ENCODE measurements at places on chromosomes 16 and 17.

- no peak for DNase-seq
These were observed 583 bp upstream of the COX6A2 start for GRCh38 chr16:31428638-31429247.

DNA sequence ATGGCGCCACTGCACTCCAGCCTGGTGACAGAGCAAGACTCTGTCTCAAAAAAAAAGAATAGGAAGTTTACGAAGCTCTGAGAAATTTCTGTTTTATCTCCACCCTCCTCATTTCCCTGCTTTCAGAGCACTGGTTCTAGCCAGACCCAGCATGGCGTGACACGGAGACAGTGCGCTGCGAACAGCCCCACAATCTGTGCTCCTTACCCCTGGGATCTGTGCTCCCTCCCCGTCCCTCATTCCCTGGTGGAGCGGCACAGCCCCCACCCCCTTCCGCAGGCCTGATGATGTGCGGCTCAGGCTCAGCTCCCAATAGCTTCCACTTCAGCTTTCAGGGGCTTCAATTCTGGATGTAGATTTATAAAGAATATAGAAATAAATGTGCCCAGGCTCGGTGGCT lies 56.1 kb upstream of the ENDOV start:
- no peak for DNase-seq

- DNase-seq = no peak
These were observed 169.5 kb downstream of the VPS53 start for GRCh38 chr17:545156-545555.

DNA sequence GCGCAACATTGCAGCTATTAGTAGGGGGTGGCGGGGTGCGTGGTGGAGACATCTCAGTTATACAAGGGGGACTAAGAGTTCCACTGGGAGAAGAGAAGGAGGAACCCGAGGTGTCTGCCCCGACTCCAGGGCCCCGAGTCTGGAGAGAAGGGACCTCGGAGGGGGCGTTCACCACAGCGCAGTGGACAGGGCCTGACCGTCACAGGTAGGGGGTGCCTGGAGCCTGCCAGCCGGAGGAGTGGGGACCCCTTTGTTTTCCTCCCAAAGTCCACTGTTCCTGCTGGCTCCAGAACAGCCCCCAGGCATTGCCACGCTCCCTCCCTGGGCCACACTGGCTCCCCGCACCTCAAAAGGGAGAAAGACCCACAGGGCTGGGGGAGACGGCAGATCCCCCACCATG lies 175.9 kb upstream of the TNRC6C start:
- no peak for DNase-seq

DNA sequence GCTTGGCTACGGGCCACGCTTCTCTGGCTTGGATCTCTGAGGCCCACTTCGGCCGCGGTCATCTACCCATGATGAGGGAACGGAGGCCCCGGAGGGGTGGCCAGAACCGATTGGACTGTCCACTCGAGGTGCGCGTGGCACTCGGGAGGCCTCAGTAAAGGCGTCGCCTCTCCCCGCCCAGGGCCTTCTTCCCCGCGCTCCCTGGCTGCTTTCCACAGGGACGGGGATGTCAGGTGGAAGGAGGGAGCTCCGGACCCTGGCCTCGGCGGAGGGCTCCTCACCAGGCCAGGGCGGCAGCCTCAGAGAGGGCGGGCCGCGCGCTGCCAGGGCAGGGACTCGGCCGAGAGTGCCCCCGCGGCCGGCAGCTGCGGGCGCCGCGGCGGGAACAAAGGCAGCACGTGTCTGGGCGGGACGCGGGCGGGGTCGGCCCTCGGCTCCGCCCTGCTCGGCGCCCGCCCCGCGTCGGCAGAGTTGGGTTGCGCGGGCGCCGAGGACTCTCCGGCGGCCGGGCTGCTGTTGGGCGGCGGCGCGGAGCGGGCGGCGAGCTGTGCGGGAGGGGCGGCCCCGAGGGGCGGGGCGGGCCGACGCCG lies 587 bp upstream of the CDK5R1 start:
- peak; percentile 91 for DNase-seq

GRCh38 chr16:81539009-81539758 lies 94.6 kb downstream of the CMIP start:
- DNase-seq = no peak

GRCh38 chr16:88516601-88517061 lies 53.6 kb upstream of the ZC3H18 start:
- DNase-seq = no peak

DNA sequence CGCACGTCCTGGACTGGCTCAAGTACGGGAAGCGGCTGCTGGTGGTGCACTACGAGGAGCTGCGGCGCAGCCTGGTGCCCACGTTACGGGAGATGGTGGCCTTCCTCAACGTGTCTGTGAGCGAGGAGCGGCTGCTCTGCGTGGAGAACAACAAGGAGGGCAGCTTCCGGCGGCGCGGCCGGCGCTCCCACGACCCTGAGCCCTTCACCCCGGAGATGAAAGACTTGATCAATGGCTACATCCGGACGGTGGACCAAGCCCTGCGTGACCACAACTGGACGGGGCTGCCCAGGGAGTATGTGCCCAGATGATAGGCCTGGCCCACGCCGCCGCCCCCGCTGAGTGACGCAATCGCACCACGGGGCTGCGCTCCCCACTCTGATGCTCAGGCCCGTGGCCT lies 50.2 kb downstream of the WSCD1 start:
- no peak for DNase-seq

DNA sequence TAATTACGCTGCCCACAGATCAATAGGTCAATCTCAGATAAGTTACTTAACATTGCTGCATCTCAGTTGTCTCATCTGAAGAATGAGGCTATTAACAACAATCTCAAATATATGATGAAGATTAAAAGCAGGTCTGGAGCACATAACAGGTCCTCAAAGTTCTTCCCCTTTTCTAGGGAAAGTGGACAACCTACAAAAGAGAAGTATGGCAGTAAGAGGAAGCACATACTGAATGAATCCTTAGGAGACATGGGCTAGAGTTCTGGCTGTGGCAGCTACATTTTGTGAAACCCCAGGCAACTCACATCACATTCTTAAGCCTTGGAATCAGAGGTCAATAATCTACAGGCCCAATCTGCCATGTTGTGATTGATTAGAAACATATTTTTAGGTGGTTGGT lies 180.6 kb downstream of the PCTP start:
- DNase-seq = no peak

DNA sequence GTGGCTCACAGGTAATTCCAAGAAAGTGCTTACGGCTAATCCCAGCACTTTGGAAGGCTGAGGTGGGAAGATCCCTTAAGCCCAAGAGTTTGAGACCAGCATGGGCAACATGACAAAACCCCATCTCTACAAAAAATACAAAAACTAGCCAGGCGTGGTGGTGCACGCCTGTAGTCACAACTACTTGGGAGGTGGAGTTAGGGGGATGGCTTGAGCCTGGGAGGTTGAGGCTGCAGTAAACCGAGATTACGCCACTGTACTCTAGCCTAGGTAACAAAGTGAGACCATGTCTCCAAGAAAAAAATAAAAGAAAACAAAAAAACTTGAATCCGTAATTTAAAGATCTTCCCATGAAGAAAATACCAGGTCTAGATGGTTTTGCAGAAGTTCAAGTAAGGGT lies 5.0 kb downstream of the ICAM2 start:
- DNase-seq = no peak

- DNase-seq = no peak
These were observed 1.7 kb downstream of the RBFOX3 start for GRCh38 chr17:79609049-79609589.

- peak; percentile 85 for DNase-seq
These were observed 16.6 kb upstream of the DLX4 start for GRCh38 chr17:49952209-49952911.

DNA sequence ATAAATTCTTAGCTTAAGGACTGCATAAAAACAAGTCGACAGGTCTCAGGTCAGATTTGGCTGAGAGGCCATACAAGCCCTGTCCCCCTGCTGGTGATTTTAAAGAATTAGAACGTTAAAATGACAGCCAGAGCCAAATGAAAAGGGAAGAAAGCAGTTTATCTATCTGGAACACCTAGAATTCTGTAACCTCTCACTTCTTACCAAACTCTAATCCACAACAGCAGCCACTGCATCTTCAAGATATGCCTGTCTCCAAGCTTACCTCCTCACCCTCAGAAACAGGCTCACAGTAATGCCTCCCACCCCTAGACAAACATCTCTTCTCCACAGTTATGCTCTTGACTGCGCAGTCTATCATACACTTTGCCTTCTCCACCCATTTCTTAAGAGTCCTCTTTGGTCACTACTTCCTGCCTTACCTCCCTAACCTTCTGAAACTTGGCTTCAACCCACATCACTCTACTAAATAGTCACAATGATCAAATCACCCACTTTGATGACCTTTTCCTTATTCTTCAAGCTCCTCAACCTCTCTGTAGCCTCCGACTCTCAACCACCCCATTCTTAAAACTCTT lies 14.2 kb downstream of the ANKFY1 start:
- peak; percentile 59 for DNase-seq

DNA sequence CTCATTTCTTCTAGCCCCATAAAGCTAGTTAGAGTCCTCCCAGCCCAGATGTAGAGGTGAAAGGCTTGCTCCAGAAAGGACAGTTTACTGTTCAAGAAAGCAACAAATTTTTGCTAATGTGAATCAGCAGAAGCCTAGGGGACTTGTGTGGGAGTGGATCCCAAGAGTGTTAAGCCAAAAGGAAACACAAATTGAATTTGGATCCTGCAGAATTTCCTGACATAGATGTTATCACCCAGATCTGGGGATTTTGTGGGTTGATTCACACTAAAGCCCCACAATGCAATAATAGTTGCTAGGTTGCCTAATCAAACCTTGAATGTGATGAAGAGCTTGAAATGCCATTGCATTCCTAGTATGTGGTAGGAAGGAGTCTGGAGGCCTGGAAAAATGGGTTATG lies 135.2 kb upstream of the HS3ST3A1 start:
- DNase-seq = no peak

GRCh38 chr17:51079049-51079448 lies 41.6 kb downstream of the SPAG9 start:
- DNase-seq = no peak

- DNase-seq = no peak
These were observed 45.2 kb downstream of the MAP1LC3B start for GRCh38 chr16:87437327-87437726.

DNA sequence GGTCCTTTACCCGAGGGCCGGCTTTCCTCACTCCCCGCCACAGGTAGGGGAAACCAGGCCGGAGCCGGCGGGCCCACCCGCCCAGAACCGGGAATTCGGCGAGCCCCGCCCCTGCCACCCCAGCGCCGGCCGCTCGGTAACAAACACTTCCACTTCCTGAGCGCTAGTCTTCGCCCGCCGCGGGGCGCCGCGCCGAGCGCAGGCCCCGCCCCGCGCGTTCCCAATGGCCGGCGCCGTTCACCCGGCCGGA lies 224 bp upstream of the NHERF1 start:
- no peak for DNase-seq

- no peak for DNase-seq
These were observed 1.3 kb downstream of the PSMD3 start for GRCh38 chr17:39981766-39982375.

GRCh38 chr16:88048985-88049384 lies 97.8 kb downstream of the BANP start:
- DNase-seq = no peak

DNA sequence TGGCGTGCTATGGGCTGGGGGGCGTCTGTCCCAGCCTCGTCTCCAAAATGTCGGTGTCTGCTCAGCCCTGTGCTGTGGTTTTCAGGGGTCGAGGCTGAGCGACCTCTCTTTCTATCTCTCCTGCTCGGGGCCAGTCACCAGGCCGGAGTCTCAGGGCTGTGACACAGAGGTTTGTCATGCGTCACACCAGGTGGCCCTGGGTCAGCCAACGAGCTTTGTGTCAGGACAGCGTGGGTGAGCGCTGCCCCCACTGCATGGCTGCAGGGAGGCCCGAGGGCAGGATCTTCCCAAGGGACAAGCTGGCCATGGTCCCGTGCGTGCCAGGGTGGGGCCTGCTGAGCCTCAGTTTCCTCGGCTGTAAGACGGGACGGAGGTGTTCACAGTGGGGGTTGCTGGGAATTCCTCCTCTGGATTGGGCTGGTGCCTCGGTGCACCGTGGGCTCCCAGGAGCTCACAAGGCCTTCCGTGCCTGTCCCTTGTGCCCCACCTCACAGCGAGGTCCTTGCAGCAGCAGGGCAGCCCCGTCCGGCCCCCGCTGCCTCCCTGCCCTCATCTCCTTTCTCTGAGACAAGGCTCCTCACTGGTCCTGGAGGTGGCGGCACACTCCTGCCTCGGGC lies 50.5 kb downstream of the CBFA2T3 start:
- DNase-seq = no peak

DNA sequence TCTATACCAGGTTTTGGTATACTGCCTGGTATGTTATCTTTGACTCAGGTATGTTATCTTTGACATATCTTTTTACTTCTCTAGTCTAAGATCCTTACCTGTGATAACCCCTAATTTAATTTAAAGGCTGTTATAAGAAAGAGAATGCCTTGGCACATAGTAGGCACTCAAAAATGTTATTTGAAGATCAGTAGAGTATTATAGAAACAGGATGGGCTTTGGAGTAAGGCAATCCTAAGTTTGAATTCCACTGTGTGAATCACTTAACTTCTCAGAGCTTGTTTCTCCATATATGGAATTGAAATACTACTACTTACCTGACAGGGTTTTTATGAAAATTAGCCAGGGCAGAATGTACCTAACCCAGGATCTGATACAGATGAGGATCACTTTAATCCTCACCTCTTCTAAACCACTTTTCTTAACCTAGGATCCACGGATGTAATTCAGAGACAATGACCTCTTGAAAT lies 1.2 kb downstream of the BRIP1 start:
- no peak for DNase-seq

GRCh38 chr17:9291912-9292560 lies 270.7 kb downstream of the NTN1 start:
- DNase-seq = peak; percentile 68

GRCh38 chr17:80942423-80943345 lies 49.0 kb upstream of the CHMP6 start:
- no peak for DNase-seq

DNA sequence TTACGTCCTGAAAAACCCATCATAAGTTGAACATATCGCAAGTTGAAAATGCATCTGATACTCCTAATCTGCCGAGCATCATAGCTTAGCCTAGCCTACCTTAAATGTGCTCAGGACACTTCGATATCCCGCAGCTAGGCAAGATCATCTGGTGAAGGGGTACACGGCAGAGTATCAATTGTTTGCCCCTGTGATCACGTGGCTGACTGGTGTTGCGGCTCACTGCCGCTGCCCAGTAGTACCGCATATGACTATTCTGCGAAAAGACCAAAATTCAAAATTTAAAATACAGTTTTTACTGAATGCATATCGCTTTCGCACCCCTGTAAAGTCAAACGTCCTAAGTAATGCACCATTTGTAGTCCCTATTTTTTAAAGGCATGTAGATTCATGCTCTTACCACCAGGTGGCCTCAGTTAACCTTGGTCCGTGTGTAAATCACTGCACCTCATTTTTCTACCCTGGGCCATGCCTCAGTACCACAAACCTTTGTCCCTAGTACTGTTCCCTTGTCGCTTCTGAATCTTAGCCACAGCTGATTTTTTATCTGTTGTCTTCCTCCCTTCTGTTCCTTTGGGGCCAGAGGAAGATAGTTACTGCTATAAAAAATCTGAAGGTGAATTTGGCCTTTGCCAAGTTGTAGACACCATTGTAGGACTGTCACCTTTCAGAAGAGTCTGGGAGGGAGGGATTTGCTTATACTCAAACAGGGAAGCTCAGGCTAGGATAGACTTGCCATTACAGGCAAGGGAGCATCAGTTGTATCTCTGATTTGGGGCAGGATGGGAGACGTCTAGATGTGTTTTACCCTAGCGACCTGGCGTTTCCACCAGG lies 34.4 kb downstream of the WWP2 start:
- peak; percentile 58 for DNase-seq
